DMS53 (cell line): ENCODE measurements at places on chromosomes 7 and 10.
A peak's percentile ranks its signal among the peaks of the same experiment; 100 is the strongest.

GRCh38 chr7:77651575-77652162 lies 44.6 kb upstream of the RSBN1L start:
- peak; percentile 71 for DNase-seq

- no peak for DNase-seq
These were observed 30.6 kb upstream of the PRKCQ start for GRCh38 chr10:6610647-6611046.

GRCh38 chr7:78215199-78215598 lies 416.6 kb downstream of the PHTF2 start:
- DNase-seq = peak; percentile 9

DNA sequence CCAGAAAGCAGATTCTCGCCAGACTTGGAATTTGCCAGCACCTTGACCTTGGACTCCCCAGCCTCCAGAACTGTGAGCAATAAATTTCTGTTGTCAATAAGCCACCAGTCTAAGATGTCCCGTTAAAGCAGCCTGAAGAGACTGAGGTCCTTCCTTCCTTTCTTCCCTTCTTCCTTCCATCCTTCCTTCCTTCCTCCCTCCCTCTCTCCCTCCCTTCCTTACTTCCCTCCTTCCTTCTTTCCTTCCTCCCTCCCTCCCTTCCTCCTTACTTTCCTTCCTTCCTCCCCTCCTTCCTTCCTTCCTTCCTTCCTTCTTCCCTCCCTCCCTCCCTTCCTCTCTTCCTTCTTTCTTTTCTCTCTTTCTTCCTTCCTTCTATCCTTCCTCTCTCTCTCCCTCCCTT lies 66.4 kb downstream of the NPTX2 start:
- no peak for DNase-seq

DNA sequence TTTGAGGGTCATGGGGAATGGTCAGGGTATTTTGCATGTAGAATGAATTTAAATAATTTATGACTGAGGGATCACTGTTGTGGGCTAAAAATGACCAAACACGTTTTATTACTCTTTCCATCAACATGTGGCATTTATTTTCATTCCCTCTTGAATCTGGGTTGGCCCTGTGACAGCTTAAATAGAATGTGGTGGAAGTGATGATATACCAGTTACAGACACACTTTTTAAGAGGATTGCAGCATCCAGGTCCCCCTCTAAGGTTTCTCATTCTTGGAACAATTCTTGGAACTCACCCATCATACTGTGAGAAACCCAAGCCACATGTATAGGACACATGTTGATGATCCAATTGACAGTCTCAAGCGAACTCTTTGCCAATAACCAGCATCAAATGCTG lies 272.4 kb downstream of the ETV1 start:
- no peak for DNase-seq

DNA sequence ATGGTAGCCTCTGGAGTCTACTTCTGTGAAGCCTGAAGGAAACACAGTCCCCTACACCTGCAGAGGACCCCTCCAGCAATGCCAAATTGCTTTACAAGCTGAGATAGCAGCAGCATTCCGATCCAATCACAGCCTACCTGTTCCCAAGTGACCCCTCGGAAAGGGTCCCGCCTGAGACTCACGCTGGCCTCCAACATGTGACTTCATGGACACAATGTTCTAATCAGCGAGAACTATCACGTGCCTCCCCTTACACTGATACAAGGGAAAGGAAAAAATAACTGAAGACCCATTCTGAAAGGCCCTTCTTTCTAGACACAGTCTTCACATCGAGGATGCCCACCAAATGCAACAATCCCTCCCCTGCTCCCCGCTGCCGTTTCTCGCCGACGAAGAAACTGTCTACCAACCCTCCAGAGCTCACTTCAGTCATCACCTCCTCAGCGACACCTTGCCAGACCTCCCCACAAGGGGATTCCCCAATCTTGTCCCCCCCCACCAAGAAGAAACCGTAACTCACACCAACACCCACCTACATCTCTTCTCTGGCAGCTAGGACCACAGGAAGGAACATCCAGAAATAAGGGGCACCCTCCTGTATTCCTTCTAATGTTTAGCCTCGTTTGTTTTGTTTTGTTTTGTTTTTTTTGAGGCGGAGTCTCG lies 1.8 kb downstream of the SNX8 start:
- no peak for DNase-seq

DNA sequence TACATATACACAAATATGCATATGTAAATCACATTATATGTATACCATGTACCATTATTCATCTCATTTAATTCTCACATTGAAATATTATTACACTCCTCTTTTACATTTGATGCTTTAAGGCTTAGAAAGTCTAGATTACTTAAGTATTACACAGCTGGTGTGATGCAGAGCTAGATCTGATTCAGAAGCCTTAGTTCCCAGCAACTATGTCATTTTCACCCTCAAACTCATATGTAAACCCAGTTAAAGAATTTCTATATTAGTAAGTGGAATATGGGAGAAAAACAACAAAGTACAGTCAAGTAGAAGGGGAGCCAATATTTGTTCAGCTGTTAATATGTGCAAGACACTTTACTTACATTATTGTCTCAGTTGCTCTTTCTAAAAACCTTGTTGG lies 74.3 kb upstream of the CSTF2T start:
- peak; percentile 73 for DNase-seq

- no peak for DNase-seq
These were observed 25.2 kb downstream of the IMMP2L start for GRCh38 chr7:111537134-111537533.

- DNase-seq = no peak
These were observed 80.2 kb upstream of the CACNB2 start for GRCh38 chr10:18059826-18060559.

GRCh38 chr10:60282771-60283353 lies 106.8 kb downstream of the ANK3 start:
- DNase-seq = peak; percentile 96

GRCh38 chr10:63129888-63130287 lies 3.2 kb upstream of the NRBF2 start:
- DNase-seq = no peak

DNA sequence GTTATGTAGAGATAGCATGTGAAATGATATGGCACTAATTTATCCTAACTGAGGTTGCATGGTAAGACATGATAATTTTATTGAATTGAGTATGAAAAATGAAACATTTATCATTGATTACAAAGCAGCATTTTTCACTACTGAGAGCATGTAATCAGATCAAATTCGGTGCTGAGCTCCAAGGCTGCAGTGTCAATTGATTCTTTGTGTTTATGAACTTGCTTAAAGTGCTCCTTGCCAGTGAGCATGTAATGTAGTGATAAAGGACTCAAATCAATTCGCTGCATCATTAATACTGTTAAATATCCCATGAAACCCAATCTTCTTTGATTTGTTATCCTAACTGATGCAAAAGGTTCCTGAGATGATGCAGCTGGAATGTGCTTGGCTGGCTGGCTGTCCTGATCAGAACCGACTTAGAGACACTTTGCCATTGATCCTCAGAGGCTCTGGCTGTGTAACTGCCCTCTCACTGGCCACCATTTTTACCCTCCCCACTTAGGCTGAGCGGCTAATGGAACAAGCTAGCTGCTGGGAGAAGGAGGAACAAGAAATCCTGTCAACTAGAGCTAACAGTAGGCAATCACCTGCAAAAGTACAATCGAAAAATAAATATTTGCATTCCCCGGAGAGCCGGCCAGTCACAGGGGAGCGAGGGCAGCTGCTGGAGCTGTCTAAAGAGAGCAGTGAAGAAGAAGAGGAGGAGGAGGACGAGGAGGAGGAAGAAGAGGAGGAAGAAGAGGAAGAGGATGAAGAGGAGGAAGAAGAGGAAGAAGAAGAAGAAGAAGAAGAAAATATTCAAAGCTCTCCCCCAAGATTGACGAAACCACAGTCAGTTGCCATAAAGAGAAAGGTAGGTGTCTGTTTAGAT lies 89.8 kb upstream of the SAMD8 start:
- DNase-seq = peak; percentile 86

GRCh38 chr7:41103331-41103730 lies 599.6 kb downstream of the INHBA start:
- no peak for DNase-seq

DNA sequence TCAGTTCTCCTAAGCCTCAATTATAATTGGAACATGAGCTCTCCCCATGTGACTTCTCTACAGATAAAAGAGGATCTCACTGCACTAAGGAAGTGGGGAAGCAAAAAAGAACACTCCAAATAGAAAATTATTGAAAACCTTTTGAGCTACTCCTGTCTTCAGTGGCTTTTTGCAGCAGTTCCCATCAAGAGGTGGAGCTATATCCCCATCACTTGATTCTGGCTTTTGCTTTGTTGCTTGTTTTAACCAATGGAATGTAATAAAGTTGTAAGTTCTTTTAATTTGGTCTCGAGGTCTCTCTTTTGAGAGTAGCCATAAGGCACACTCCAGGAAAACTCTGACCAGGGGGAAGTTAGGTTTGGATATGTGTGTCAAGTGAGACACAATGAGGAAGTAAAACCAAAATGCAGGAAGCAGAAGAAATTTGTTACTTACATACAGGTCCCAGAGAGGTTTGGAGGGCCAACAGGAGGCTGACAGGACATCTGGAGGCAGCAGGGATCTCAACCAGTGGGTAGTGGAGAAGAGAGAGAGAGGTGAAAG lies 569.4 kb downstream of the HTR7 start:
- peak; percentile 33 for DNase-seq

DNA sequence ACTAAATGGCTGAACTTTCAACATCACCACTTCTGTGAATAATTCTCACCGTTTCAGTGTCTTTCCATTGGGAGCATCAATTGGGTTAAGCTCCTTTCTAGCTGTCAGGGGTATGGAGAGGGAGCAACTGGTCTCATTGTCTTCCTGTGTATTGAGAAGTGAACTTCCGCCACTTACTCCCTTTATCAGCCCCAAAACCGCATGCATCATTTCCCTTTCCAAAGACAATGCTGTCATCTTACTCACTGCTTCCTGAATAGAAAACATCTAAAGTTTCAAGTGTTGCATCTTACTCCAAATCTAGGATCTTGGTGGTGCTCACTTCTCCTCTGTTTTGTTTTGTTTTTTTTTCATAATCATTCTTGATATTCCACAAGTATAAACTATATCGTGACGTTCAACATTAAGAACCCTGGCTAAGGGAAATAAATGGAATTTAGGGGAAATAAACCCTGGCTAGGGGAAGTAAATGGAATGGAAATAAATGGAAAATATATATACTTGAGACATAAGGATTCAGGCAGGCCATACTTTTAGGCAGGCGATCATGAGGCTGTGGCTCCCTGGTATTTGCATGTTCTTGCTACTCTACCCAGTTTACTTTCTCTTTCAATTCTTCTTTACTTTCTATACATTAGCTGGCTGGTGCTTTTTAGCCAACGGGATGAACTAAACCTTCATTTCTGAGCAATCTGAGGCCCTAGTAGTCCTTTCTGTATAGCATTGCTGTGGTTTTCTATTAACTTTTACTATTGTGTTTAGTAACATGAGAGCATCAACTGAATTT lies 371.9 kb downstream of the BMPER start:
- no peak for DNase-seq

DNA sequence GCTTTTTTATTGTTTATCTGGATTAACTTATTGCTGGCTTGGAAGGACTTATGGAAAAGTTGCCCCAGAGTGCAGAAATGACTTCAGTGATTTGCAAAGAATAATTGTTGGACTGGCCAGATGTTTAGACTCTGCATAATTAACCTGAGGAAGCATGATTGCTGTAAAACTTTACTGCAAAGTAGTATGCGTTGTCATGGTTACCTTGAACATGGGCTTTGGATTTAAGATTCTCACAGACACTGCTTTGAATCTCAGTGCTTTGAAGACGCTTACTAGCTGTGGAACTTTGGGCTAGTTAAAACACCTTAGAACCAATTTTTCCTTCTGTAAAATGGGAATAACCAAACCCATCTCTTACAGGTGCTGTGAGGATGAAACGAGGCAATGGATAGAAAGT lies 425.2 kb upstream of the GALNT17 start:
- no peak for DNase-seq

GRCh38 chr7:50791938-50792341 lies 9.2 kb upstream of the GRB10 start:
- DNase-seq = peak; percentile 48

DNA sequence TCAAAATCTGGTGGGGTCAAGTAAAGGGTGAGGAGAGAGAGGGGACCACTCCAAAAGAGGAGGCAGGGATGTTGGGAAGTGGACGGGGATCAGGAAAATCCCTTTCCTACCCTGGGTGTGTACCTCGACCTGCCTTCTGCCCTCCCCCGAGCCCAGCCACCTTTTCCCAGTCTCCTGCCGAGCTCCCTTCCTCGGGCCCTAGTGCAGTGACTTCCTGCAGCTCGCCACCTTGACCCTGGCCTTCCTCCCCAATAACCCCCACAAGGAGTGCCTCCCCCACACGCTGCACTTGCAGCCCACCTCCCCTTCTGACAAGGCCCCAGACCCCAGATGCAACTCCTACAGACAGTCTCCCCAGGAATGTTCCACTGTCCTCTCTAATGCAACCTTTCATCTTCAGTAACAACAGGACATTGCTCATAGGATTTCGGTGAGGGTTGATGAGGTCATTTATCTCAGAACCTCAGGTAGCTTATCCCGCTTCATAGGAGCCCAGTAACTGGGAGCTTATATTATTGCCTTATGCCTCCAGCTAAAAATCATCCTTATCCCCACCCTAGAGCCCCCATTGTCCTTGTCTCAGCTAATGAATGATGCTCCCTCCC lies 90.1 kb downstream of the MKI67 start:
- no peak for DNase-seq

GRCh38 chr10:75187961-75188426 lies 22.6 kb upstream of the VDAC2 start:
- DNase-seq = peak; percentile 86

- DNase-seq = no peak
These were observed 223.1 kb downstream of the REEP3 start for GRCh38 chr10:63744060-63744941.

GRCh38 chr10:97849687-97850402 lies at the start of gene GOLGA7B:
TSS of gene GOLGA7B (plus strand) at chr10:97849843. CDS start at chr10:97850304, 461 bp downstream.
- DNase-seq = peak; percentile 94

DNA sequence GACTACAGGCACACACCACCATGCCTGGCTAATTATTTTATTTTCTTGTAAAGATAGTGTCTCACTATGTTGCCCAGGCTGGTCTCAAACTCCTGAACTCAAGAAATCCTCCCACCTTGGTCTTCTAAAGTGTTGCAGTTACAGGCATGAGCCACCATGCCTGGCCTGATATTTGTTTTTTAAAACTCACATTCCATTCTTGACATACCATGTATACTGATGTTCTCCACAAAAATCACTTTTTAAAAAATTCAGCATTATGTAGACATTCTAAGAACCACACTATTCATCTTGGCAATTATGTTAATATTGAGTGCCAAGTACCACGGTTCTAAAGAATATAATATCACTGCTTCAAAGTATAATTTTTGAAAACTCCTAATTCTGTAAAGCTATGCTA lies 43.5 kb downstream of the IDE start:
- no peak for DNase-seq
